Naive thymus-derived CD8-positive, alpha-beta T cell (primary cell): ENCODE measurements at places on chromosomes 5 and 9. TPM values are rescaled to one million over a fixed set of nuclear protein-coding genes. Genes with fewer than 3 reads are reported as not detected.
A peak's percentile ranks its signal among the peaks of the same experiment; 100 is the strongest.

GRCh38 chr5:79077680-79078365 is 8.3 kb downstream of the BHMT2 start:
- H3K4me1 ChIP-seq = peaks cover 3% of the 10 kb centered on the region
- H3K4me3 ChIP-seq = no peak overlapping the region
- peaks cover 6% of the 10 kb centered on the region for H3K27me3 ChIP-seq
- H3K27ac ChIP-seq = no peak overlapping the region
- DNase-seq = no peak
- H3K36me3 ChIP-seq = no peaks in the 10 kb centered on the region

DNA sequence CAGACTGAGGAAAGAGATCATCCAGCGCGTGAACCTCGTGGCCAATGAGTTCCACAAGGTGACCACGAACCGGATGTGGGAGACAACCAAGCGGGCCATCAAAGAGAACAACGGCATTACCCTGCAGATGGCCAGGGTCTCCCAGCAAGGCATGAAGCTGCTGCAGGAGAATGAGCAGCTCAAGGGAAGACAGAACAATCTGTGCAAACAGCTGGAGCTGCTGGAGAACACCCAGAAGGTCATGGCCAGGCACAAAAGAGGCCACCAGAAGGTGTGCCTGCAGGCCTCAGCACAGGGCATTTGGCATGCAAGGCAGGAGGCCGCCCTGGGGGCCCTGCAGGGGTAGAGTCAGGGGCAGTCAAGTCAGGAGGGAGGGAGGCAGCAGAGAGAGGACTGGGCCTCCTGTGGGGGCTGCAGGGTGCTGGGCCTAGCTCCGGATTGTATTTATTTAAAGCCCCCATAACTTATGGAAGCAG is 4.2 kb downstream of the PTRH1 start:
- peak overlapping the region; percentile 71 for H3K27ac ChIP-seq
- H3K27me3 ChIP-seq = no peaks in the 10 kb centered on the region
- H3K36me3 ChIP-seq = no peaks in the 10 kb centered on the region
- H3K4me1 ChIP-seq = peaks cover 51% of the 10 kb centered on the region

- no peak overlapping the region for H3K4me3 ChIP-seq
- H3K27ac ChIP-seq = no peak overlapping the region
Measured at GRCh38 chr5:31900296-31900865, 261.4 kb downstream of the PDZD2 start.

DNA sequence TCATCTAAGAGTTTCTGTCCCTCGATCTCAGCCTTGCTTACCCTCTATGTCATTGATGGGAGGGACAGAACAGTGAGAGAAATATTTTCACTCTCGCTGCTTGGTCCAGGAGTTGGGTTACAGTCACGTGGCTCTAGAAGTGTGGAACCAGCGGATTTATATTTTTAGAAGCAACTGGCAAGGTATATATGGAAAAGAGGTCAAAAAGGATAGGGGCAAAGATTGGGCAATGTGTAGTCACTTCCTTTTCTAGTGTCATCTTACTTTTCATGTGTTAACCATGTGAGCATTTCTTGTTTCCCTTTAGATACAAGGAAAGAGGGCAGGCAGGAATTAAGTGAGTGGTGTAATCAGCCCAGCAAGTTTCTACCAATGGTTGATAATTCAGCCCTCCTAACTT is 111.5 kb upstream of the ZNF366 start:
- no peak overlapping the region for H3K4me3 ChIP-seq
- peaks cover 3% of the 10 kb centered on the region for H3K27me3 ChIP-seq
- H3K27ac ChIP-seq = no peak overlapping the region
- H3K4me1 ChIP-seq = no peaks in the 10 kb centered on the region

The DOCK8 gene
- 195 TPM for total RNA-seq
